Memory B cell (primary cell): ENCODE measurements at places on chromosomes 3 and 15.

GRCh38 chr3:127019449-127019848, 36.5 kb downstream of the PLXNA1 start:
- no peak for DNase-seq

GRCh38 chr3:141686466-141687291, 51.4 kb upstream of the RNF7 start:
- DNase-seq, result no peak

GRCh38 chr15:45253330-45253729, 1.3 kb downstream of the SLC28A2 start:
- DNase-seq, result no peak

DNA sequence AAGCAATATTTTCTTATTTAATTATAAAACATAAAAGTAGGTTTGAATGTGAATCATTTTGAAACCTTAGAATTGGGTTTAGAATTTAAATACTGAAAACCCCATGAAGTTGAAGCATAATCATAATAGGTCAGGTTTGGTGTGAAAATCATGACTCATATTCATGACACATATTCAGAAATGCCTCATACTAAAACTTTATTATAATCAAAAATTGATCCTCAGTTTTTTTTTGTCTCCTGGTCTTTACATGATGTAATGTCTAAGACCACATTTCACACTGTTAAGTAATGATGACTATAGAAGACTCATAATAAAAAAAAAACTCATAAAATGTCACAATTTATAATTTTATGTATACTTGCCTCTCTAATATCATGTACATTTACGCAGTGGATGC, 190.4 kb downstream of the FOXP1 start:
- DNase-seq, result no peak

DNA sequence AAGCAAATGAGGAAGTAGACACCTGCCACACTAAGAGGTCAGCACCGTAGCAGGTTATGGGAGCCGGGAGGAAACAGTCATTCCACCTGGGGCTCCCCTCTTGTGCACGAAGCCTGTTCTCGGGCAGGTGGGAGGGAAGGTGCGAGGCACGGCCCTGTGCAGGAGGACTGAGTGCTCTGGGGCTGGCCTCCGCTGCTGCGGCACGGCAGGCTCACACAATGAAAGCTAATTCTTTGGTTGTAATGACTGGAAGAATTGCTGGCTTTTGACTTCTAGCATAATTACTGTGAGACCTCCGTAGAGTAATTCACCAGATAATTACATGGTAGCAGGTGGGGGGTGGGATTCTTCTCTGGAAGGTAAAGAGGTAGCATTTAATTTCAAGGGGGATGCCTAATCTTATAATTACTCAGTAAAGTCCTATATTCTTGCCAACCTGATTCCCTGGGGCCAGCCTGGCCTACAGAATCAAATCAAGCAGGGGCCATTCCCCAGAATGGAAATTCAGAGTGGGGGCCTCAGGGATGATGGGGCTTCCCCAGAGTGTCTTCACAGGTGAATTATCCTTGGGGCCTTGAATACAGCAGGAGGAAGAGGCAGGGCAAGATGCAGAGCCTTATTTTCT, 129.1 kb downstream of the TPRA1 start:
- no peak for DNase-seq

DNA sequence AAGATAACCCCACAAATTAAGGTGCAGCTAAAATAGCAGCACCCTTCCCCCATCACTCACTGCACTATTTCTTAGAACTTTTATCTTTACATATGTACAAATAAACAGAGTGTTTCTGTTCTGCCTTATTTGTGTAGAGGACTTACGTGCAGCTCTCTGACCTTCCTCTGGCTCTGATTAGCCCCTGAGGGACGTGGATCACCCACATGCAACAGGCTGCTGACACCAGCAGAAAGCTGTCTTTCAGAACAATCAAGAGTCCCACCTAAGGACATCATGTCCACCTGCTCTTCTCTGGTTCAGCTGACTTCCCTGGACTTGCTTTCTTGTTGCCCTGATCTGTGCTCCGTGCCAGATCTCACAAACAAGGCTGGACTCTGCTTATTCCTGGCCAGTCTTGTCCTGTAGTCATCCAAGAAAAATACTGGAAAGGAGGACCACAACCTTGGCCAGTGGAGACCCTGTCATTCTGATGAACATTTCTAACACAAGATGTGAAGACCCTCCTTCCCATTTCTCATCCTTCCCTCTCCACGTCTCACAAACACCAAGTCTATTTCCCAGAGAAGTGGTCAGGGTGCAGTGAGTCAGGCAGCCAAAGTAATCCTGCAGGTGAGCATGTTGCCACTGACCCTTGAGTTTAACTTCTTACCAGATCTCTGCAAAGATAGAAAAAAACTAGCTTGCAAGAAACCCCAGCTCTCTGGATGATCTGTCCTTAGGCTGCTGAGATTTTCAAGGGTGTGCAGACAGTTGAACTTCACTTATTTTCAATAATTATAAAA, 243.6 kb upstream of the ICE2 start:
- no peak for DNase-seq

GRCh38 chr3:175335229-175335628, 476.1 kb downstream of the NAALADL2 start:
- DNase-seq, result no peak

GRCh38 chr15:85828874-85829273, 34.1 kb upstream of the KLHL25 start:
- no peak for DNase-seq

DNA sequence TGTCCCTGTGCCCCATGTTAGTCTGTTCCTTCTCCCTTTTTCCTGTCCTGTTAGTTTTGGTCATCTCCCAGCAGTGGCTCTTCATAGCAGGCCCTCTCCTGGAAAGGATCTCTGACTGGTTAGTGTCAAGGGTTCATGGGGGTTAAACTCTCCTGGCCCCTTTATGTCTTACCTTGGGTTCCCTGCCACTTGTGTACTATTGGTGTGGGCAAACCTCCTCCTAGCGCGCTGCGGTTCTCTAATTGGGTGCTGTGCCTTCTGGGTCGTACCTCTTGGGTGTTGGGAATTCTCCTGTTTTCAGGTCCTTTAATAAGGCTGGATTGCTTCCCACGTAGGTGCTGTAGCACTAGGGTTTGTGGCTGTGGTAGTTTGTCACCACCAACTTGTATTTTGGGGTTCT, 18.8 kb downstream of the GMPS start:
- DNase-seq, result no peak

GRCh38 chr3:155252021-155252420, 41.5 kb downstream of the STRIT1 start:
- no peak for DNase-seq

DNA sequence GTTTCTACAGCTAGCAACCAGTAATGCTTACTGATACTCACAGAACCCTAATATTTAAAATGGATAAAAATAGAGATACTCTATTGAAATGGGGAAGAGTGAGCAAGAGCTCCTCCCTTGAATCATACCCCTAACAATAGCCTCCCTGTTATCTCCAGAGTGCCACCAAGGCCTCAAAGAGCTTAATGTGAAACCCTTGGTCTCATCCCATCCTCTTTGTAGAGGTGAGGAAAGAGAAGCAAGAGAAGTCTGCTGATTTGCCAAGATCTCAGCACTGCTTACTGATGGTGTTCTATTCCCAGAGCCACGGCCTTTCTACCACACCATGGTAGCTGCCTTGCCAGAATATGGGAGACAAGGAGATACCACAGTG, 463.4 kb upstream of the PROK2 start:
- DNase-seq, result no peak

GRCh38 chr3:148203297-148204010, 494.2 kb upstream of the AGTR1 start:
- no peak for DNase-seq

DNA sequence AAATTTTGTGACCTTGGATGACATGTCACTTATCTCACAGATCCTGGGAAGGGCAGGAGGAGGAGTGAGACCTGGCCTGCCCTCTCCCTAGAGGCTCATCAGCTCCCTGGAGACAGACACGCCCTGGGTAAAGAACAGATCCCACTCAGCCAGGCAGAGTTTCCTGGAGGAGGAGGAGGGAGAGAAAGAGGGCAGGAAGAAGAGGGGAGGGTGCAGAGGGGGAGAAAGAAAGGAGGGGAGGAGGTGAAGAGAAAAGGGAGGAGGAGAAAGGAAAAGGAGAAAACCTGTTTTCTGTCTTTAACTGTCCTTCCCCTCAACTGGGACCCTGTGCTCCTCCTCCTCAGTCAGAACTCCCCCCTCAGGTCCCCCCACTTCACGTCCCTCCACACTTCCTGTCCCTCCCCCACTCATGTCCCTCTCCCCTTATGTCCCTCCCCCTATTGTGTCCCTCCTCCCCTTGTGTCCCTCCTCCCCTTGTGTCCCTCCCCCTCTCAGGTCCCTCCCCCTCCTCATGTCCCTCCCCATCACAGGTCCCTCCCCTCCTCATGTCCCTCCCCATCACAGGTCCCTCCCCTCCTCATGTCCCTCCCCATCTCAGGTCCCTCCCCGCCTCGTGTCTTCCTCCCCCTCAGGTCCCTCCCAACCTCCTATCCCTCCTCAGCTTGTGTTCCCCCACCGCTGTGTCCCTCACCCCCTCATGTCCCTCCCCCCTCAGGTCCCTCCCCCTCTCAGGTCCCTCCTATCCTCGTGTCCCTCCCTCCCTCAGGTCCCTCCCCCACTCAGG, 52.3 kb upstream of the CGNL1 start:
- no peak for DNase-seq

- DNase-seq, result no peak
Observed at GRCh38 chr3:150370122-150370602, 37.9 kb upstream of the TSC22D2 start.

DNA sequence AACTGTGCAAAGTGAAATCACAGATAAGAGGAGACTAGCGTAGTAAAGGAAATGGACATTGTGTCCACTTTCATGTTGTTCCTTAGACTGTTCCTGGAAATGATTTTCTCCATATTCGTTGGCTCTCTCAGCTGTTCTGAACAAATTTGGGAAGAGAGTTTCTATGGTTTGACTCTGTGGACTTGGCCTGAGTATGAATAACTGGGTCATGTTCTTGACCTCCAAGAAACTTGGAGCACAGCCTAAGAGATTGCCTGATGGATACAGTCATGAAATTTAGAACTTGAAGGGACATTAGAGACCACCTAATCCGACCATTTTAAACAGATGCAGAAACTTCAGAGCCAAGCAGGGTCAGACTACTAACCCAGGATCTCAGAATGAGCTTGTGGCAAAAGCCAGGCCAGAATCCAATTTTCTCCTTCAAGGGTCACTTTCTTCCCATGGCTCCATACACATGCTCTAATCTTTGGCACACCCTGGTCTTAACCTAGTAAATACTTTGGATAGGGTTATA, 430.4 kb downstream of the RBMS3 start:
- no peak for DNase-seq

GRCh38 chr15:80179025-80179759, 26.4 kb downstream of the FAH start:
- DNase-seq, result no peak

GRCh38 chr15:50381438-50381837, 26.4 kb upstream of the GABPB1 start:
- no peak for DNase-seq

- no peak for DNase-seq
Observed at GRCh38 chr15:71628988-71629770, 181.2 kb upstream of the NR2E3 start.

DNA sequence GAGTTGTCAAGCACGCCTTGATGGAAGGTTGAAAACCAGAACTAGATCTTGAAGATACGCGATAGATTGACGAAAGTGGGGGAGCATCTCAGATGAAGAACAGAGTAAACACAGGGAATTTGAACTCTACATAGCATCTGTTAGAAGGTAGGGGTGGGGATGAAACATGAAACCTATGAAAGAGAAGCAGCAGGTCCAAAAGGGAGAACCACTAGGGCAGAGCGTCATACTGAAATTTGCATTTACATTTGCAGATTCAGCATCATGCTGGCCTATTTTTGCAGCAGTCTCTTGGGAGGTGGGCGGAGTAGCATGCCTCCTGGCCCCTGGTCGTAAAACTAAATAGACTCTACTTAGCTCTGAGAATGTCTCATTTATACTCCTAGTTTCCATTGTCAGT, 46.1 kb upstream of the RASGRP1 start:
- peak; percentile 34 for DNase-seq

- no peak for DNase-seq
Observed at GRCh38 chr3:179460260-179460659, 9.0 kb upstream of the GNB4 start.

GRCh38 chr3:121803771-121804320, 31.0 kb downstream of the IQCB1 start:
- DNase-seq, result no peak

DNA sequence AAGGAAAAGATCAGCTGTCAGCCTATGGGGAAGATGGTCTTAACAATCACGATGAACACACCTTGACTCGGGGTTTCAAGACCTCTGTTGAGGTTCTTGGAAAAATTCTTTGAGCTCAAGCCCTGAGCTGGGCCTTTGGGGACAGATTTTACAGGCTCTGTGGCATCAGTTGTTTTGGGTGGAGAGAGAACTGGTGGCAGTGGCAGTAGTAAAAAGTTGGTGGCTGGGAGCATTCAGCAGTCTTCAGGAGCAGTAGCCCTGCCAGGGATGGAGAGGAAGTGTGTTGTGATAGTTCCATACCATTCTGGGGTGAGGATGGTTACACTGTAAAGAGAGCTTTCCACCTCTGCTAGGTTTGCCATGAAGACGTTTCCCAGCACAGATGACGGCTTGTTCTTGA, 4.9 kb upstream of the KY start:
- no peak for DNase-seq

- DNase-seq, result no peak
Observed at GRCh38 chr3:137514853-137515252, 249.3 kb upstream of the SOX14 start.

- DNase-seq, result no peak
Observed at GRCh38 chr3:89212619-89213018, 105.2 kb downstream of the EPHA3 start.

- no peak for DNase-seq
Observed at GRCh38 chr3:63228677-63229076, 49.4 kb upstream of the SYNPR start.
